ENCODE measurements at places on chromosomes 7 and 10.

- no peak for DNase-seq
These were observed 61.5 kb downstream of the GDI2 start for GRCh38 chr10:5751601-5752253.

GRCh38 chr7:117248829-117249228 is 74.0 kb downstream of the WNT2 start:
- DNase-seq, result no peak

- no peak for DNase-seq
These were observed 27.5 kb downstream of the MICALL2 start for GRCh38 chr7:1431634-1432380.

DNA sequence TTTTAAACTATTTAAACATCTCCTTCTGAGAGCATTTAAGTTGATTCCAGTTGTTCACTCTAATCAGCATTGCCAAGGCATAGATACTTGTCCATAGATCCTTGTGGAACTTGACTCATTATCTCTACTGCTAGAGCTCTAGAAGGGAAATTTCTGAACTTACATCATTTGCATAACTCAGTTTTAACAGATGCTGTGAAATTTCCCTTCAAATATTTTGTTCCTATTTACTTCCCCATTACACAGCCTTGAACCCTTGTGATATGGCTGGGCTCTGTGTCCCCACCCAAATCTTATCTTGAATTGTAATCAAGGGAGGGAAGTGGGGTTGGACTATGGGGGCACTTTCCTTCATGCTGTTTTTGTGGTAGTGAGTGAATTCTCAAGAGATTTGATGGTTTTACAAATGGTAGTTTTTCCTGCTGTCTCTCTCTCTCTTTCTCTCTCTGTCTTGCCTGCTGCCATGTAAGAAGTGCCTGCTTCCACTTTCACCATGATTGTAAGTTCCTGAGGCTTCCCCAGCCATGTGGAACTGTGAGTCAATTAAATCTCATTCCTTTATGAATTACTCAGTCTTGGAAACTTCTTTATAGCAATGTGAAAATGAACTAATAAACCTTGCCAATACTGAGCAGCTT is 25.4 kb downstream of the INSIG1 start:
- no peak for DNase-seq

DNA sequence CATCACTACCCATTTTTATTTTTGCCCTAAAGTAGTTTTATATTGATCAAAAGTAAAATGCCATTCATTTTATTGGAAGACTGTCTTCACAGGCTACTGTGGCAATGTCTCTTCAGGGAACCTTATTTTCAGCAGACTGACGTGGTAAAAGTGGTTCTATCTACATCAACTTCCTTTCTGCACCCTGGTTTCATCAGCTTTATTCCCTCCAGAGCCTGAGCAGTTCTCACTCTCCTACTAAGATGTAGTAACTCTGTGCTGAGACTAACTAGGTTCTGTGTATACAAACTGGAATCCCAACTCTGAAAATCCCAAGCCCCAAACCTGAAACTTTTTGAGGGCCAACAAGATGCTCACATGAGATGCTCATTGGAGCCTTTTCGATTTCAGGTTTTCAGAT is 155.3 kb downstream of the SFMBT2 start:
- no peak for DNase-seq

- no peak for DNase-seq
These were observed 1.4 kb downstream of the CLEC5A start for GRCh38 chr7:141945356-141945755.

DNA sequence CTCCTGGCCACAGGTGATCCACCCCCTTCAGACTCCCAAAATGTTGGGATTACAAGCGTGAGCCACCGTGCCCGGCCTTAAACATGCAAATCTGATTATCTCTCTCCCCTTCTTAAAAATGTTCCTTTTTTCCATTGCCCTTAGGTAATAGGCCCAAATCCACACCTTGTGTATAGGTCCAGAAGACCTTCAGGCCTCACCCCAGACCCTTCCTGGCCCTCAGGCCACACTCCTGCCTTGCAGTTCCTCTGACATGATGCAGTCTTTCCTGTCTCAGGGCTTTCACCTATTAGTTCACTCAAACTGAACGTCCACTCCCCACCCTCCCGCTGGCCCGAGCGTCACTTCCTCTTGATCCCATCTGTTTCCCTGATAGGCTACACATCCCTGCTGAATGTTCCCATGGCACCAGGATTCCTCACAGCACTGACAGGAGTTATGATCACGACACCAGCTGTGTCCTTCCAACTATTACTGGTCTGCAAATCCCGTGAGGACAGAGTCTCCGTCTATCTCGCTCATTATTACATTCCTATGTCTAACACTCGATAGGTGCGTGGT is 46.4 kb downstream of the DENND2A start:
- DNase-seq, result no peak

DNA sequence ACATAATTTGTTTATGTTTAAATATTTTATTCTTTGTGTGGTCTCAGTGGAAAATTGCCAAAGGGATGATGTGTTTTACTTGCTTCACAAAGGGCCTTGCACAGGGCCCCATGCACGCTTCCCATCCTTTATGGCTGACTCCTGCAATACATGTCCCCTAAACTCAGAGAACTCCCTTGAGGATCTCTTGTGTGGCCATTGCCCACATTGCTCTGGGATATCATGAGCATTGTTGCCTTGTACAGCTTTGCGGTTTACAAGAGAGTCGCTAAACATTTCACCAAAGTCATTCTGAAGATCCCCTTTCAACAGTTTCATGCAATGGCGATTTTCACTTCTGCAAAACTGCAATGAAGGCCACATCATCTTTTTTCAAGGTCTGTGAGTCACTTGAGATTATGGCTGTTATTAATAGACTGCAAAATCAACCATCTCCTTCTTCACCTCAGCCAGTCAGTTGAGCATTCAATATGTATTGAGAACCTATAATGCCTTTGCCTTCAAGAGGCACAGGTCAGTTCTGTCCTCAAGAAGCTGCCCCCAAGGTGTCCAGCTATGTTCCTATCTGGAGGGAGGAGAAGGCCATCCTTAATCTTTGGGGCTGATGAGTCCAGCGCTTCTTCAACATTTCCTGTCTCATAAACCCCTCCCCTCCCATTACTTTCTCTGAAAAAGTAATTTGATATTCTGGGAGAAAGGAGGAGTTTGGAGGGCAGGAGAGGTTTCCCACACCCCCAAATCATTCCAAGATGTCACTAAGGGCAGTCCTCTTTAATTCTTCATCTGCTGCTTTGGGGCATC is 108.1 kb downstream of the CCDC71L start:
- no peak for DNase-seq

- DNase-seq, result peak; percentile 63
These were observed 11.9 kb upstream of the OPALIN start for GRCh38 chr10:96370584-96371157.

DNA sequence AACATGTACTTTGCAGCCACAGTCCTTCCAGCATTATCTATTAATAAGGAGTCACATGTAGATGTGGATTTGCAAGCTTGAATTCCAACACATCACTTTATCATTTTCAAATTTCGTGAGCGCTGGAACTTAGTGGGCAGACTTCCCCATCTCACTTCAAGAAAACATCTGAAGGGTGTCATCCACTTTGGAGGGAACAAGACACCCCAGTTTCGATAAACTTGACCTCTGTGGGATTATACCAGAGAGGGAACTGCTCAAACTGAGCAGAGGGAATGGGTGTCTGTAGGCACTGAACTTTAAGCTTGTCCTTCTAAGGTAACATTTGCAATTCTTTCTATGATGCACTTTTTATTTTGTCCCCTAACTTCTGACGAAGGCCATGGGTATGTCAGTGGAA is 27.5 kb downstream of the ADRB1 start:
- no peak for DNase-seq

DNA sequence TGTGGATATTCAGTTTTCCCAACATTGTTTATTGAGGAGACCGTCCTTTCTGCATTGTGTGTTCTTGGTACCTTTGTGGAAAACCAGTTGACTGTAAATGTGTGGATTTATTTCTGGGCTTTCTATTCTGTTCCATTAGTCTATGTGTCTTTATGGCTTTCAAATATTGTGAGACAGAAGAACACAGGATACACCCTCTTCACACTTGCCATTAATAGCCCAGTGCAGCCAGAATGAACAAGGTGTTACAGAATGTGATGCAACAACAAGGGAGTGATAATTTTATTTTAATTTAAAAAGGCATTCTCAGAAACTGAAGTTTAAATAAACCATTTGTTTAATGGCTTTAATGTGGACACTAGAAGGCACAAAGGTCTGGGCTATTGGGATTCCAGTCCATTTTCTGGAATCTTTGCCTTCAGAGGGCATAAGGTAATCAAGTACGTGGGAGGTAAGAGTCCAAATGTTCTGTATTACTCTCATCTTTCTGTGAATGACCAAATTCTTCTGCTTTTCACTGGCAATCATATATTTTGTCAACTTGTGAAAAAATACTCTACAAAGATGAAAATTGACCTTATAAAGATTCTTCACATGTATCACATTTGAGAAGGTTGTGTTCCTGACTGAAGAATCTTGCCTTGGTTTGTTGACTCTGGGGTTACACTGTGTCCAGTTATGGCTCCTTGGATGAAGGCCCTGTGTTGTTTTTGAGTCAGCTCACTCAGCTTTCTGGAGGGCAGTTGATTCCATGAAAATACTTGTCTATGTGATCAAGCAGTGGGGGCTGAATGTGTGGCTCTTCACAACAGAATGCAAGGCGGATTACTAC is 962.7 kb downstream of the LRMDA start:
- DNase-seq, result no peak

DNA sequence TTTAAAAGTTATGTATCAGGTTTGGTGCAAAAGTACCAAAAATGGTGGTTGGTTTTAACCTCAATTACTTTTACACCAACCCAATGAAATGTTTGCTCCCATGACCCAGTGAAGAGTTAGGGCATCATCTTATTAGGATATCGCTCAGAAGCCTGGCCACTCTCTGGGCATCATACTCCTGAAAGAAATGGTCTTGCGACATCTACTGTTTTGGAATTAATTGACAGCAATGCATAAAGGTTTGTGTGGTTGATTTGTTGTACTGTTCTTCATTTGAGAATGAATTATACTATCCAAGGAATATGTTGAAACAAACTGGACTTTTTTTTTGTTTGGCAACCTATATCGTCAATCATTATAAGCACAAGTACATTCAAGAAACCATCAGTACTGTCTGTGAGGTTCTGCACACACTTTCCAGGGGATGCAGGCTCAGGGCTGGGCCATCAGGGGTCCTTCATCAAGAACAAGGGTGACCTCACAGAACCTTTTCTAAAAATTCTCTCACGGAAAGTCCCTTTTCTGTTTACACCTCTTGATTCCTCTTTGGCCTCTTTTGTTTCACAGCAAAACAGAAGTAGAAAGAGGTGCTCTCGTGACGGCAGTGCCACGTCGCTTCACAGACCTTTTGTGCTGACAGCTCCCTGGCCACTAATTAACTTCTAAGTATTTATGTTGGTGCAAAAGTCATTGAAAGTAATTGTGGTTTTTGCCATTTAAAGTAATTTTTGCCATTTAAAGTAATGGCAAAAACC is 117.2 kb upstream of the KLF6 start:
- no peak for DNase-seq

DNA sequence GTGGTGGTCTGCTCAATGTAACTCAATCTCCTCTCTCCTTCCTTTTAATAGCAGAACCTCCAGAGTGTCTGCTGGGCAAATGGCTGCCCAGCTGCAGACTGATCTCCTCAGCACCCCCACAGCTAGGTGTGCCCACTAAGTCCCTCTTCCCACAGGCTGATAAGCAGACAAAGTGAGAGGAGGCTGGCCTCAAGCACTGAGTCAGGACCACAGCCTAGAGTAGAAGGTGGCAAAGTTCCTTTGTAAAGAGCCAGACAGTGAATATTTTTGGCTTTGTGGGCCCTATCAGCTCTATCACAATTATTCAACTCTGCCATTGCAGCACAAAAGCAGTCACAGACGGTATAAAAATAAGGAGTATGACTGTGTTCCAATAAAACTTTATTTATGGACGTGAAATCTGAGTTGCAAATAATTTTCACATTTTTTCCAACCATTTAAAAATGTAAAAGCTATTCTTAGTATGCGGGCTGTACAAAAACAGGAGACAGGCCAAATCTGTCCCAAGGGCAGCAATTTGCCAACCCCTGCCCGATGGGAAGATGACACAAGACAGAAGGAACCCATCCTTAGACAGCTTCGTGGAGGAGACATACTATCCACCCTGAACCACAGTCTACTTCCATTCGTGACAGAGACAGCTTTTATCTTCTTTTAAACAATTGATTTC is 23.4 kb downstream of the JAZF1 start:
- DNase-seq, result no peak

- DNase-seq, result no peak
These were observed 11.1 kb downstream of the SLC35G1 start for GRCh38 chr10:93904901-93905300.

DNA sequence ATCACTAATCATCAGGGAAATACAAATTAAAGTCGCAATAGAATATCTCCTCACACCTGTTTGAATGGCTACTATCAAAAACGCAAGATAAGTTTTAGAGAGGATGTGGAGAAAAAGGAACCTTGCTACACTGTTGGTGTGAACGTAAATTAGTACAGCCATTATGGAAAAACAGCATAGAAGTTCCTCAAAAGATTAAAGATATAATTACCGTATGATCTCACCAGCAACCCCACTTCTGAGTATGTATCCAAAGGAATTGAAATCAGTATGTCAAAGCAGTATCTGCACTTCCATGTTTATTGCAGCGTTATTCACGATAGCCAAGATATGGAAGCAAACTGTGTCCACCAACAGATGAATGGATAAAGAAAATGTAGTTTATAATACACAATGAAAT is 164.4 kb downstream of the ZNF365 start:
- no peak for DNase-seq

DNA sequence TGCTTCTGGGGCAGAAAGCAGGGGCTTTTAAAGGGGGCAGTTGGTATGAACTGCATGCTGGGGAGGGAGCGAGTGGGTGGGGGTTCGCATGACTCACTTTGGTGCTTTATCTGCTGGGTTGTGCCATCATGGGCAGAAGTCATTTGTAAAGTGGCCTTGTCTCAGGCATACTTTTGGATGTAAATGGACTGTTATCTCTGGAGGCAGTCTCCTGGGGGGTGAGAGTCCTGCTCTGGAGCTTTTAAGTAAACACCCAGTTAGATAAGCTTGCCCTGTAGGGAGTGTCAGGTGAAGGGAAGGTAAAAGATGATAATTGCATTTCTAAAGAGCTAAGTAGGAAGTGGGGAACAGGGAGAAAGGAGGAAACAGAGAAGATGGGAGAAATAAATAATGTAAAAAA is 1.6 kb upstream of the GSTO1 start:
- DNase-seq, result no peak

DNA sequence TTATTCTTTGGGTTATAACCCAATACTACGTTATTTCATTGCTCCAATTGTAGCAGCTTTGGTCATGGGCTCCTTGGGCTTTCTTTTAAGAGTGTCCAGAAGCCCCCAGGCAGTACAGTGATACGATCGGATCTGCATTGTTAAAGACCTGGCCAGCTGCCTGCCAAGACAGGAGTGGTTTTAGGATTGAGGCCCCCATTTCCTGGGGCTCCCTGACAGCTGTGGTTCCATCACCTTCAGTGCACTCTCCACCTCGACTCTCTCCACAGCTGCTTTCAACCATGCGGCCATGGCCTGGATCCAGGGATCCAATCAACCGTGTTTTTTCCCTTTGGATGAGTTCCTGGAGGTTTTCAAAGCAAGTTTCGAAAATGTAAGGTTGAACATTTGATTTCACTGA is 123.4 kb upstream of the BTBD16 start:
- no peak for DNase-seq

GRCh38 chr10:32268788-32269187 is 78.2 kb downstream of the EPC1 start:
- DNase-seq, result no peak

GRCh38 chr7:24082826-24083225 is 201.2 kb upstream of the NPY start:
- no peak for DNase-seq

- DNase-seq, result no peak
These were observed 52.8 kb downstream of the C10orf105 start for GRCh38 chr10:71666639-71667386.

- no peak for DNase-seq
These were observed 1060.2 kb downstream of the KCNMA1 start for GRCh38 chr10:76577455-76577854.
